ENCODE measurements at places on chromosomes 16 and 17. TPM values are rescaled to one million over a fixed set of nuclear protein-coding genes. Genes with fewer than 3 reads are reported as not detected.
A peak's percentile ranks its signal among the peaks of the same experiment; 100 is the strongest.

The SLC5A2 gene
- 0.20 TPM for total RNA-seq

The MGAT5B gene
- total RNA-seq: 3.5 TPM

The ADGRG3 gene
- not detected for total RNA-seq

The PYY gene
- total RNA-seq: 0.99 TPM

The BEAN1 gene
- not detected for total RNA-seq

- peaks cover 8% of the 10 kb centered on the region for H3K4me1 ChIP-seq
- peaks cover 54% of the 10 kb centered on the region for H3K27me3 ChIP-seq
- H3K36me3 ChIP-seq: peaks cover 19% of the 10 kb centered on the region
These were observed 2.6 kb downstream of the HNF1B start for GRCh38 chr17:37742116-37742761.

DNA sequence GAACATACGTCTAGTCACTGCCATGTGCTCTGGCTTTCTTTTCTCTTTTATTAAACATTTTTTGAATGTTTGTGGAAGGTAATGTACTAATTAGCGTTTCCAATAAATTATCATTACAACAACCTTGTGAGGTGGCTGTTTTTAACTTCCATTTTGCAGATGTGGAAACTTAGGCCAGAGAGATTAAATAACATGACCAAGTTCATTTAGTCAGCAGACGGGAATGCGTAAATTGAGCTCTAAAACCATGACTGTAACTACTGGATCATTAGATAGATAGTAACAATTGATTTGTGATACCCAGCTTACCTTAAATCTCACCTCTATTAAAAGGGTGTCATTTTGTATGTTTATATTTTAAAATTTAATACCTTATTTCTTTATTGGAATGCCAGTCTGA is 49.4 kb downstream of the RABEP1 start:
- H3K27ac ChIP-seq: no peak overlapping the region
- H3K27me3 ChIP-seq: no peaks in the 10 kb centered on the region
- H3K4me1 ChIP-seq: no peaks in the 10 kb centered on the region
- peaks cover 46% of the 10 kb centered on the region for H3K36me3 ChIP-seq
- DNase-seq: no peak
- no peak overlapping the region for H3K4me3 ChIP-seq

- DNase-seq: no peak
- no peaks in the 10 kb centered on the region for H3K27me3 ChIP-seq
- H3K4me3 ChIP-seq: no peak overlapping the region
- peaks cover 10% of the 10 kb centered on the region for H3K36me3 ChIP-seq
- H3K4me1 ChIP-seq: peaks cover 3% of the 10 kb centered on the region
These were observed 65.2 kb upstream of the RPH3AL start for GRCh38 chr17:417691-418420.

DNA sequence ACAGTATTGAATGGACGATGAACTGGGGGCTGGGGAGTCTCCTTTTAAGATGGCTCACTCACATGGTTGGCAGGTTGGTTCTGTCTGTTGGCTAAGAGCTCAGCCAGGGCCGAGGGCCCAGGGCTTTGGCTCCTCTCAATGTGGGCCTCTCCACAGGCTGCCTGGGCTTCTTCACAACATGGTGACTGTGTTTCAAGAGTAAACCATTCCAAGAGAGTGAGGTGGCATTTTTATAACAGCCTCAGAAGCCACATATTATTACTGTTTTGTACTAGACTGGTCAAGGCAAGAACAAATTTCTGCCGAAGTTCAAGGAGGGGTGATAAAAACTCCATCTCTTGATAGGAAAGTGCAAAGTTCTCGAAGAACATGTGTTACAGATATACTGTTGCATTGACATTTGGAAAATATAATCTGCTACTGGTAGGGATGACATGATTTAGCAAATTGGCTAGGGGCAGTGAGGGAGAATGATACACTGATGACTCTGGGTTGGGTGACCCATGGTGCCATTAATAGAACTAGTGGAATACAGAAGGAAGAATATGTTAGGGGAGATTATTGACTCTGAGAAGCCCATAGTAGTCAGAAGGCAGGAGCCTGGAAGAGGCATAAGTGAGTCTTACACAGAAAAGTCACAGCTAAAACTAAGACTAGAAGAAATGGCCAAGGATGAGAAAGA is 13.7 kb downstream of the KRABD2 start:
- no peak overlapping the region for H3K27ac ChIP-seq
- H3K4me1 ChIP-seq: peaks cover 4% of the 10 kb centered on the region
- H3K27me3 ChIP-seq: no peaks in the 10 kb centered on the region
- no peaks in the 10 kb centered on the region for H3K36me3 ChIP-seq
- no peak overlapping the region for H3K4me3 ChIP-seq
- DNase-seq: no peak

GRCh38 chr17:64061178-64061898 is 40.9 kb upstream of the ICAM2 start:
- H3K4me3 ChIP-seq: no peak overlapping the region
- DNase-seq: no peak
- peaks cover 11% of the 10 kb centered on the region for H3K36me3 ChIP-seq
- H3K27ac ChIP-seq: no peak overlapping the region

DNA sequence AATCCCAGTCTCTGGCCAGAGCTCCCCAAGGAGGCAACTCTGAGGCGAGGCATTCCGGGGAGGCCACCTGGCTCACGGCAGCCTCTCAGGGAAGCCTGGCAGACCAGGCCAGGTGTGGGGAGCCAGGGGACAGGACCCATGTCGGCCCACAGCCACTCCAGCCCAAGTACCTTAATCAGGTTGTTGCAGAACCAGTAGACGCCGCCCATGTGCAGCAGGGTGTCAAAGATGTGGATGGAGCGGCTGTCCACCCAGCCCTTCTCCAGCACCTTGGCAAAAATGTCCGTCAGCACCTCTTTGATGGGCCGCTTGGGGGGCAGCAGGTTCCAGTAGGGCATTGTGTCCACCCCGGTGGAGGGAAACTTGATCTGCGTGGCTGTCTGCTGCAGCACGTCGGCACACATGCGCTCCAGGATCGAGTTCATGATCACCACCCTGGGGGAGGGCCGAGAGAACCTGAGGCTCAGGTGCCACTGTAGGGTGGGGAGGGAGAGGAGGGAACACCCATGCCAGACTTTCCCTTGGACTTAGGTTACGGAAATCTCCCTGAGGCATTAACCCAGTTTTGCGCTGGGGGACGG is 7.8 kb downstream of the CSF3 start:
- peak; percentile 30 for DNase-seq
- no peaks in the 10 kb centered on the region for H3K4me1 ChIP-seq
- H3K27ac ChIP-seq: no peak overlapping the region
- H3K4me3 ChIP-seq: no peak overlapping the region

DNA sequence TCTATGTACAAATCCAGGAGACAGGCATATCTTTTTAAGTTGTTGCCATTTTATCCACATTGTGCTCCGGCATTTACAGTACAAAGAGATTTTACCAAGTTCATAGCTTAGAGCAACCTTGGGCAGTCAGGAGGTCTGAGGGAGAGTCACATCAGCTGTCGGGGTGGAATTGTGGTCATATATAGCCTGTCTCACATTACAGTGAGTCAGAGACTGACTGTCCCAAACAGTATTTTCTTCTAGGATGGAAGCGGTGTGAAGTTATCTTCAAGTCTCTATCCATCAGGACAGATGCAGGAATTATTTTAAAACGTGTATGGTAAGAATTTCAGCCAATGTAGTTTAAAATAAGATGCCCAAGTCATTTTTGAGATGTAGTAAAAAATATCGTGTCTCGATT is 53.0 kb downstream of the GPRC5B start:
- DNase-seq: no peak
- no peak overlapping the region for H3K4me3 ChIP-seq
- no peaks in the 10 kb centered on the region for H3K27me3 ChIP-seq

DNA sequence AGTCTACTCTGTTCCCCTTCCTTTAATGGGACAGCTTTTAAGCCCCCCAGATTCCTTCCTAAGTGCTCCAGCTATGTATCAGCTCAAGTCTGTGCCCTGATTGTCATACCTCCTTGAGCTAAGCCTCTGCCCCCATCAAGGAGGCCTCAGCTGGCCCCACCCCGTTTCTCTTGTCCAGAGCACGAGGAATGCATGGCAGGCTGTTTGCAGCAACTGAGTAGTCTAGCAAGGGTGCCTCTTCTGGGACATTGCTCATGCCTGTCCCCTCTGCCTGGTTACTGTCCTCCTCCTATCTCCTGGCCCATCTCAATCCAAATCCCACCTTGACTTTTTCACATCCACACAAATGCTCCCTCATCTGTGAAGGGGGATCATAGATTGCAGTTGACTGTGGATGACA is 27.8 kb upstream of the TMEM220 start:
- H3K27me3 ChIP-seq: no peaks in the 10 kb centered on the region
- no peaks in the 10 kb centered on the region for H3K4me1 ChIP-seq
- DNase-seq: no peak
- no peaks in the 10 kb centered on the region for H3K36me3 ChIP-seq
